ENCODE measurements at places on chromosomes 11 and 22. TPM values are rescaled to one million over a fixed set of nuclear protein-coding genes. Genes with fewer than 3 reads are reported as not detected.

MS4A3 gene
- total RNA-seq = 29.5 TPM

LARGE2 gene
- total RNA-seq = 0.20 TPM

SLC5A4 gene
- total RNA-seq = 0.72 TPM

MEI1 gene
- 1.5 TPM for total RNA-seq

TECTA gene
- total RNA-seq = 2.7 TPM

SLC43A1 gene
- total RNA-seq = 5.3 TPM

SYCE3 gene
- 0.66 TPM for total RNA-seq

MB gene
- 0.79 TPM for total RNA-seq
